ENCODE measurements at places on chromosomes 5 and 9.
A peak's percentile ranks its signal among the peaks of the same experiment; 100 is the strongest.

DNA sequence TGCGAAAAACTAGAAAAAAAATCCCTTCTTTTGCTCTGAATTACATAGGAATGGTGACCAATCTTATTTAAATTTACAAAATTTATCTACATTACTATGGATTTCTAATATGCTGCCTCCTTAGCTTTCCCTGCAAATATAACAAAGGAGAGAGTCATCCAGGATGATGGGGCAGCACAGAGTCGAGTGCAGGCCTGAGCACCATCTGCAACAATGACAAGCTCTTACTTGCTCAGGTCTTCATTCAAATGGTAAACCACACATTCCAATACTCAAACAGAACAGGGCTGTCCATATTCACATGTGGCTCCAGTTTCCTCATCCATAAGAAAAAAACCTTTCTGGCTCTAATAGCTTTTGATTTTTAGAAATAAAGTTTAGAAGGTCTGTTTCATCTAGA lies 33.5 kb upstream of the ZNF354B start:
- no peak for DNase-seq

DNA sequence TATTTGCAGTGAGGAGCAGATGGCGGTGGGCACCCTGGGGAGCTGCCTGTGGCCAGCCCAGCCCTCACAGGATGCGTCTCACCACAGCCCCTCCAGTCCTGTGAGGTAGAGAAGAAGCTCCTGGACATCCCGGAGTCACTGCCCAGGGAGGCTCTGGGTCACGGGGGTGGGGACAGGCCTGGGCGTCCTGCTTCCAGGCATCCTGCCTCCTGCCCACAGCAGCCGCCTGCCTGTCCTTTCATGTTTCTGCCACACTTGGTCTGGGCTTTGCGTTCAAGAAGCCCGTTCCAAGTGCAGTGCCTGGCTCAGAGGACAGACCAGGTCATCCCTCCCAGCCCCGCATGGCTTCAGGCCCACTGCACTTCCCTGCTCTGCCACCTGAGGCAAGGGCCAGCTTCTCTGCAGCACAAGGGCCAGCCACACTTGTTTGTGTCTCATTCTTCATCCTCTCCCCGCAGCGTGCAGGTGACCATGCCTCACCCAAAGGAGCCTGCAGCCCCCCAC lies 38.2 kb downstream of the ZDHHC11B start:
- no peak for DNase-seq

GRCh38 chr5:126814721-126815404 lies 37.9 kb downstream of the LMNB1 start:
- DNase-seq = no peak

DNA sequence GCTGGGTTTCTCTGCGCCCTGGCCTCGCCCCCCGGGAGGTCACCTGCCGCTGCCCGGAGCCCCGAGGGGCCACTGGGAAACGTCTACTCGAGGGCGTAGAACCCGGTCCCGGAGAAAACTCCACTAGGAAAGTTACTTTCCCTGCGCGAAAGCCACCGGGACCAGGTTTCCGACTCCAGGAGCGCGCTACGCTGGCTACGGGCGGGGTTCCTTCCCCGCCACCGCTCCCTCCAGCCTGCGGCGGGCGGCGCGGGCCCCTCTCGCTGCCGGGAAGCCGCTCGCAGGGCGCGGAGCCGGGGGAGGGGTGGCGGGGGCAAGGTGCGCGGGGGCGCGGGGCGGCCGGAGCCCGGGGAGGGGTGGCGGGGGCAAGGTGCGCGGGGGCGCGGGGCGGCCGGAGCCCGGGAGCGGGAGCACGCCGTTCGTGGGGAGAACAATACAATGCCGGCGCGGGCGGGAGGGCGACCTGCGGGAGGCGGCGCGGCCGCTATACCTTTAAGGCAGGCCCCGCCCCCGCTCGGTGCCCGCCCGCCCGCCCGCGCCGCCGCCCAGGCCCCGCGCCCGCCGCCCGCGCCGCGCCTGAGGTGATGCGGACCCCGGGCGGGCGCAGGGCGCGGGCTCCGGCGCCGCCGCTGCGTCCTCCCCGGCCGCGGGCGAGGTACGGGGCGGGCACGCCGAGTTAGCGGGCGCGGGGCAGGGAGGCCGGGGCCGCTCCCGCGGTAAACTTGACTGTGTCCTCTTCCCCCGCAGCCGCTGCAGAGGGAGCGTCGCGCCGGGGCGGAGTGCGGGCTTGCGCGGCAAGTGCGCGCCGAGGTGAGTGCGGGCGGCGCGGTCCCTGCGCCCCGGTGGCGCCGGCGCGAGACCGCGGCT lies 278.1 kb downstream of the AOPEP start:
- no peak for DNase-seq

DNA sequence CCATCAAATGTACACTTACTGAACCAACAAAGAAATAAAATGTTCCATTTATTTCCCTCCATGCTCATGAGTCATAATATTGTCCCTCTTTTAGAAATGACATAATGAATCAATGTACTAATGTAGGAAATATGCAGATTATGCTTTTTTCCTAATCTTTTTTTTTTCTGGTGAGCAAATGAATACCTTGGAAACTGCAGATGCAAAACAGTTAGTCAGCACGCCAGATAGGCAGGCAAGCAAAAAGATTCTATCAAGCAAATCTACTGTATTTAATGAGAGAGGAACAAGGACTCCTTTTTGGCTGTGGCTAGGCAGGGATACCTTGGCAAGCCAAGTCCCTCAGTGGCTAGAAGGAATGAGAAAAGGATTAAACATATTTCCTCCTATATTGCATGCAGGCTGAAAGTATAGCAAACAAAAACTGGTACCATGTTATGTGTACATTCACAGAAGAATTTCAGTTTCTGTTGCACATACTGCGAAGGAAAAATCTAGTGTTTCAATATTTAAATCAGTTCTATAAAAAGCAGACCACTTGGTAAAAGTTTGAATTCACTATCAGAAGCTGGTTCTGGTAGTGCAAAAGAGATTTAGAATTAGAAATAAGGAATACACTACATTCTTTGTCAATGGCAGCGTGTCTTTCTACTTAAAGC lies 605.4 kb downstream of the TLE1 start:
- no peak for DNase-seq

DNA sequence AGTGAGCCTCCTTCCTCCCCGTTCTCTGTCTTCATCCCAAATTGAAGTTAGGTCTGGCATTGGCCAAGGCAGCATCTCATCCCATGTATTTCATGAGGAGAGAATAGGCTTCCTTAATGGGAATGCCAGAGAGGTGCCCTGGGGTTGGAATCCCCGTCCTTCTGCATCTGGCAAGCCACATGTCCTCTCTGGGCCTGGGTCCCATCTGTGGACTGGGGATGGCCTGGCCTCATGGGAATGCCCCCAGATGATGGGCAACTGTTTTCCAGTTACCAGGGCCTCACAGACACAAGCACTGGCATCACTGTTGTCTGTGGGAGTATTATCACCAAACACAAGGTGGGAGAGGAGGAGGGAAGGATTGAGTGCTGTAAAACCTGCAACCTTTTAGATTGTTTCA lies 153.9 kb downstream of the FSTL4 start:
- DNase-seq = no peak

GRCh38 chr5:30194595-30194994 lies 998.9 kb upstream of the CDH6 start:
- peak; percentile 86 for DNase-seq

GRCh38 chr9:126607731-126608130 lies 6.0 kb upstream of the LMX1B start:
- no peak for DNase-seq

DNA sequence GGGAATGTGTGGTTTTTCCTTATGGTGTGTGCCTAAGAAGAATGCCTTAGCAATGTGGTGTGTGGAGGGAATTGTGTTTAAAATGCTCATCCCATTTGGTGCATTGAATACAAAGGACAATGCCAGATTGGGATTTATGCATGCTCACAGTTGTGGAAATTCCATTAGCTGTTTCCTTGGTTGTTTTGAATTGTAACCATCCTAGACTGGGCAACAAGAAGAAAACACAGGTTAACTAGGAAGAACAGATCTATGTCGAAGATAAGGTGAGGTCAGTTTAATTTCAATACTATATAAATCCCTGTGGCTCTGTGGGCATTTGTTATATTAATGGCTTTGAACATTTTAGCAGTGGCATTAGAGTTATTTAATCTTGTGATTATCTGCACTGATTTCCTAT lies 266.8 kb downstream of the MAT2B start:
- DNase-seq = no peak

- DNase-seq = no peak
Measured at GRCh38 chr9:136546697-136547501, 1.1 kb upstream of the NOTCH1 start.

GRCh38 chr5:126339215-126339805 lies 83.9 kb upstream of the GRAMD2B start:
- DNase-seq = no peak

DNA sequence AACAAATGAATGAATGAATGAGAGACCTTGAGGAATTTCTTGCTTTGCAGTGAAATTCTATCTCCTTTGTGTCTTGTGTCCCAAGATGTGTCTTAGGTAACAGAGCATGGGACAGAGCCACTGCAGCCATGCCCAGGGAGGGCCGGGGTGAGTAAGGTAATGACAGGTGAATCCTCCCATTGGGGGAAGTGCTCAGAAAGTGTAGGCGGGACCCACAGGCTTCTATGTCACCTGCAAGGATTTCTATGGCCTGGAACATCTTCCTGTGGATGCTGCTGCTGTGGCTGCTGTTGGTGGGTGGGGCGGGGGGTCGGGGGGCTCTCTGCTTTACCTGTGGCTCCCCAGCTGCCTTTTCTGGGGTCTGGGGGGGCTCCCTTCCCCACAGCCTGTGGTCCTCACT lies 133.6 kb upstream of the IER5L start:
- DNase-seq = no peak

DNA sequence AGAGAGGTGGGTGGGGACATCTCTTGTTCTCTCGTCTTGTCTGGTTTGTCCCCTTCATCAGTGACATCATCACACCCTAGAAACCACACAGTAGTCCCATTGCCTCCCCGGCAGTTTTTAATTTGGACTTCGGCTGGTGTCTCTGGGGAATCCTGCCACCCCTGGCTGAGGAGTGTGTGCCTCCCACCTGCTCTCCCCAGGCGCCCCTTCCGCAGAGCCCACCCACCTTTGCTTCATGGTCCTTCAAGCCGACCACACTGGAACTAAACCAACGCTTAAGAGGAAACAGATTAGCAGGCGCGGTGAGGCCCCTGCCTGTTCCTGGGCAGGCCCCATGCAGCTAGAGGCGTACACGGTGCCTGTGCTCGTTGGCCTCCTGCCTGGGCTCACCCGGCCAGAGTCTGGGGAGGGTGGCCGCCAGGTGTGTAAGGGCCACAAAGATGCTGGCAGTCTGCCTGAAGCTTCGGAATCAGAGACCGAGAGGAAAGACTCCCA lies 107.6 kb upstream of the SPRY4 start:
- DNase-seq = no peak

DNA sequence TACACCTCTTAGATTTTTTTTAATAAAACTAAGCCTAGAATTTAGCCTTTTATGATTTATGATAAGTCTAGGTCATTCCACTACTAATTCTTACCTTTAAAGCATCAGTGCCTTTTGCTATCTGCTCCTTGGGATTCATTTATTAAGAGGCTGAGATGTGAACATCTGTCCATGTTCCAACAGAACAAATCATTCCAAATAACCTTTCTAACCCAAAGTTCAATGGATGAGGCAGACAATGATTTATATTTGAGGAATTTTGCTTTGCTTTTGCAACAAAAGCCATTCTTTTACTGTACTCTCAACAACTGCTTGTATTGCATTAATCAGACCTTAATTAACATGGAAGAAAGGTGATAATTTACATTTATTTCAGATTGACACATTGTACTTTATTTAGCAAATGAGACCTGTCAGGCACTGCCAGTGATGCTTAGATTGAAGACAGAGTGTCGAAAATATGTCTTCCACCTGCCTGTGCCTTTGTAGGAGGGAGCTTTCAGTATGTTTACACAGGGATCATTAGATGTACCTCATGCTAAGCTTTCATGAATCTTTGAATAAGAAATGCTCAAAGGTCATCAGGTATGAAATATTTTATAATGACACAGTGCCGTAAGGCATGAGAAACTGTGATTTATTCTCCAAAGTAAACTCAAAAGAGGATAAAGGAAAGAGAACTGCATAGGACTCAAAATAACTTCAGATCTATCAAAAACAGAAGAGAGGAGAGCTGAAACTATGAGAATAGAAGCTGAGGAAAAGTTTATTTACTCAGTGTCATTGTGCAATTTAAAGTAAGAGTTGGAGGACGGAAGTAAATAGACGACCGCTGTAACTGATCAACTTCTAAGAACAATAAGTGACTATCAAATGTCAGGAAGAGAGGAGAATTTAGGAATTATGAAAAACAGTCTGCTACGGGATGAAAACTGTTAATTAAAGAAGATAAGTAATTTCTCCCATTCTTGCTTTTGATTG lies 36.7 kb upstream of the IZUMO3 start:
- DNase-seq = peak; percentile 26

DNA sequence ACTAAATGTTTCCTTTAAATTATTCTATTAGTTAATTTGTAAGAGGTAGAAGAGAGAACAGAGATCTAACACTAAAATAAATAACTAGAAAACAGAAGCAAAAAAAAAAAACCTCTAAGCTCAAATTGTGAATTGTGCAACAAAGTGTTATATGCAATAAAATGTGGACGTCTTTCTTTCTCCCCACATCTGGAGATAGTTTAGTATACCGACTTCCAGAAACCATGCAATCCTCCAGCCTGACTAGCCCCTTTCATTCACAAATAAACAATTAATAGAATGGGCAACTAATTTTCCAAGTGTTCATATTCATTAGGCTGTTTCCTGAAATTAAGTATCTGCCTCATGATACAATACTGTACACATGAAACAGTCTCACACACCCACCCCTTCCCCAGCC lies 258.5 kb downstream of the BNC2 start:
- DNase-seq = no peak

DNA sequence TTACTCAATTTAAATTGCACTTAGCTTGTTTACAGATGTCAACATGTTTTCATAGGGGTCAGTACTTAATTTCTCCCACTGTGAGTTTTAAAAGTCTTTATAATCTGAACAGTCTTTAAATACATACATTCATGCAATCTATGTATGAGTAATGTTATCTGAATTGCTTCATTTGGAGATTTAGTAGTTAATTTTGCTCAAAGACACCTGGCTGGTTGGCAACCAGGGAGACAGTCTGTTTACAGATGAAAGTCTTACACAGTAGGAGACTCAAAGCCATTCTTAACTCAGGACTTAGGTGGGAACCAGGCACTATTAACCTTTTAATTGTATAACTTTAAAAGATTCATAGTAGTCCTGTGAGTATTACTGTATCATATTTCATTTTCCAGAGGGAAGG lies 29.3 kb downstream of the DAB2 start:
- DNase-seq = no peak

- DNase-seq = no peak
Measured at GRCh38 chr9:136599811-136600660, 54.2 kb upstream of the NOTCH1 start.

DNA sequence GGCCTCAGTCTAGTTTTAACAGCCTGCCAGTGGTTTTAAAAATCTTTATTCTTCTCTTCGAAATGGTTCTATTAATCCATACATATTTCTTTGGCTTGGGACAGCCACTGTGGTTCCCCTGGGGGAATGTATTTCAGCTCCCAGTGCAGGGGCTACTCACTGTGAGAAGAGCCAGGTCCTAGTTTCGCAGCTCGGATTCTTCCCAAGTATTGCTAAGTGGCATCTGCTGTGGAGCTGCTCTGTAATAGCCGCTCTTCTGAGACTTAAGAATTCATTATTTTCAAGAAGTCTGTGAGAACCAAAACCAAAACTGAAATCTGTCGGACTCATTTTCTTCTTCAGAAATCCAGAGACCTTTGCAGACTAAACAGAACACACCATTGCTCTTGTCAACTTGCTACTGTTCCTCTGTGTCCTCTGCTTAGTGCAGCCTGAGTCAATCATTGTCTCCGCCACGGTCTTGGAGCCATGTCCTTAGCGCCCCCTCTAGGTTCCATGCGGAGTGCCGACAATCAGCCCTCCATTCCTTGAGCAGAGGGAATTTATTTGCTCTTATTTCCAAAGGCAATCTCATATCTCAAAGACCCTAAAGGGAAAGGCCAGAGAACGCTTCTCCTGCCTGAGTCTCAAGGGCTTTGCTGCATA lies 478.2 kb downstream of the SPATA31D1 start:
- DNase-seq = no peak

All from NCI-H1930 (cell line).